Activated CD4-positive, alpha-beta T cell treated with anti-CD3 and anti-CD28 coated beads for 48 hours (primary cell): ENCODE measurements at places on chromosomes 11 and 22.
A peak's percentile ranks its signal among the peaks of the same experiment; 100 is the strongest.

- DNase-seq = peak; percentile 61
Measured at GRCh38 chr11:86955361-86956120, at the start of gene FZD4. TSS of gene FZD4 (minus strand) at chr11:86955395. CDS start at chr11:86955085, 310 bp downstream.

- peak; percentile 18 for DNase-seq
Measured at GRCh38 chr11:63680834-63681320, 423 bp upstream of the RTN3 start.

- no peak for DNase-seq
Measured at GRCh38 chr11:75135651-75136050, 15.3 kb upstream of the SLCO2B1 start.

DNA sequence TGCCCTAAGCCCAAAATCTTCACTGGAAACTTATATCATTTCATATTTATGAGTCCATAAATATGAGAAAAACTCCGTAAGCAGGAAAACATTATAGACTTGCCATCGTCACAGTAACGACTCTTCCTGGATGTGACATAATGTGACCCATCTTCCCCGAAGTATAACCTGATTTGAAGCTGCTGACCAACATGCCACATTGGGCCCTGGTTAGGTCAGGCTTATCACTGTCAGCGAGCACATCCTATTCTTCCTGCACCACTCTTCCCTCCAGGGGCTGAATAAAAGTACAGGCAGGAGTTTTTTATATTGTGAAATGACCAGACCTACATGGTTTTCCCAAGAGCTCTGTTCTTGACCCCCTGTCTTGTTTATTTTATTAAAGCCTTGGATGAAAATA is 12.1 kb upstream of the BLID start:
- no peak for DNase-seq

- peak; percentile 50 for DNase-seq
Measured at GRCh38 chr11:69718147-69718546, 14.3 kb upstream of the FGF19 start.

DNA sequence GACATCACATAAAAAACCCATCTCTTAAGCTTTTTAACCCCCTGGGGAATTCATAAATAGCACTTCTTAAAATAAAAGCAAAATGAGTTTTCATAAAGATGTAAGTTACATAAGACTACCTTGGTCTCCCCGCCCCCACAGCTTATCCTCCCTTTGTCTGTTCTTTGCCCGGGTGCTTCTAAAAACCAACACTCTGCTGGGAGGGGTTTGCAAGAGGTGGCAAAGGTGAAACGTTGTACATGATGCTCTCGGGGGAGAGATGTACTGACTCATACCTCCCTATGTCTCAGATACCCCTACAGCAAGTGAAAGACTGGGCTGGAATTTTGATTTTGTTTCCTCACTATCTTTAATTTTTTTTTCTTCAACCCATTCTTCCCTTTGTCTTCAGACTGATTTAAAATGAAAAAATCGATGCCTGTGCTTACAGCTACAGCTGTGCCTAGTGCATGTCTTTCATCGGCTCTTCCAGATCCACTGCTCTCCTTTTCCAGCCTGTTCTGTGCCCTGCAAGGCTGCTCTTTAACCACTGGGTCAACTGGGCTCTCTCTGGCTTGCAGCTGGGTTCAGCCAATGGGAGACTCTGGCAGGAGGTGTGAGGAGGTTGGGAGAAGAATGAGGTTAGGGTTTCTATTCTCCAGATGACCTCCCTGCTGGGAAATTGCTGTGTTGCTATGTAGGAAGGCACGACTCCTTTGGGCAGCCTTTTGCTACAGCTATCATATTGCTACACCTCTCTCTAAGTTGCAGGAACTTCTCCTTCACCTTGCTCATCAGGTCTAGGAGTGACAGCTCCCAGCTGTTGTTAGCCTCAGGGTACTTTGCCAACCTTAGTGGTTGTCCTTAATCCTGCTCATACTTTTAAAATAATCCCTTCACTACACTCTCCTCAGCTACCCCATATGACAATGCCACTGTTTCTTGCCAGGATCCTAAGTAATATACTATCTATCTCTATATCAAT is 266.5 kb downstream of the TENM4 start:
- no peak for DNase-seq

GRCh38 chr11:68460741-68461574 is at the start of gene PPP6R3:
TSS of gene PPP6R3 (plus strand) at chr11:68460752. CDS start at chr11:68537665, 76,913 bp downstream.
- no peak for DNase-seq

DNA sequence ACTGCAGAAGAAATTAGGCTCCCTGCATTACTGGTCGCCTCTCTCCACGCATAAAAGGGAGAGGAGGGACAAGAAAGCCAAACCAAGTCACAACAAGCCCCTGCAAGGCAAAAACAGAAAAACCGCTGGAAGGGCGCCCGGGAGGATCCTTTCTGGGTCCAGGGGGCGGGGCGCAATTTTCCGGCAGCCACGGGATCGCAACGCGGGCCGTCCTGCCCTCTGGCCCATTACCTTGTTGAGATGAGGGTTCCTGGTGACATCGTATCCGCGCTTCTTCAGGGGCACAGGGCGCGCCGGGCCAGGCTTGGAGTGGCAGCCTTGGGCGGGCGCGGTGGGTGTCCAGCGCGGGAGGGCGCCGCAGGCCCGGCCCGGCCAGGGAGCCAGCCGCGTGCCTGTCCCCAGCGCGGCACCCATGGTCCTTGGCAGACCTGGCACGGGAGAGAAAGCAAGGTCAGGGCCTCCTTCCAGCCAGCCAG is 847 bp downstream of the ME3 start:
- peak; percentile 38 for DNase-seq

DNA sequence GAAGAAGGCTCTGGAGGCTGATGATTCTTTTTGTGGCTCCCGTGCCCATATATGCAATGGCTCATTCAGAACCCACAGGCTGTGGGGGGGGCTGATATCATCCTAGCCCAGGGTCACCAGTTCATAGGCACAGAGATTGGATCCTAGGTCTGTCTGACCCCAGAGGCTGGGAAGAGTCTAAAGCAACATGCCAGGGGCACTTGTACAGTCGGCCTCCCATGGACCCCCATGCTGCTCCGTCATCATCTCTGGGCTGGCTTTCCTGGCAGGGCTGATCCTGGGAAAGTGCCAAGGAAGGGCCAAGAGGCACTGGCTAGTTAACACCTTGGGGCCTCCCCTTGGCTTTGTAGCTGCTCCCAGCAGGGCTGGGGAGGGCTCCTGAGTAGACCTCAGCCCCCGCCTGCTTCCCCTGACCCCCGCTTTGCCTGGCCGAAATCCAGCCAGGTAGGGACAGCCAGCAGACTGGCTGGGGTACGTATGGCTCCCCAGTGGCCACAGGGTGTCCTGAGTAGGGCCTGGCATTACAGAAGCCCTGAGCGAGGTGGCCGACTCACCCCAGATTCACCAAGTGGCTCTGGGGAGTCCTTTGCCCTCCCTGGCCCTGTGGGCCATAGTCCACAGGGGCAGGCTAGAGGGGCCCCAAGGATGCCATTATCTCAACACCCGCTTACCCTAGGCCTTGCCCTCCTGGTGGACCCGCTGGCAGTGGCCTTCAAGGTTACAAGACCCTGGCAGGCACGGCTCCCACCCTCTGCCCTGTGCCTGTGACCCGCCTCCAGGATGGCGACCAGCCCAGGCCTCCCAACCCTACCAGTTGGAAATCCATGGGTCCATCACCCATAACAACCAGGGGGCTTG is 22.5 kb downstream of the FADS3 start:
- no peak for DNase-seq

DNA sequence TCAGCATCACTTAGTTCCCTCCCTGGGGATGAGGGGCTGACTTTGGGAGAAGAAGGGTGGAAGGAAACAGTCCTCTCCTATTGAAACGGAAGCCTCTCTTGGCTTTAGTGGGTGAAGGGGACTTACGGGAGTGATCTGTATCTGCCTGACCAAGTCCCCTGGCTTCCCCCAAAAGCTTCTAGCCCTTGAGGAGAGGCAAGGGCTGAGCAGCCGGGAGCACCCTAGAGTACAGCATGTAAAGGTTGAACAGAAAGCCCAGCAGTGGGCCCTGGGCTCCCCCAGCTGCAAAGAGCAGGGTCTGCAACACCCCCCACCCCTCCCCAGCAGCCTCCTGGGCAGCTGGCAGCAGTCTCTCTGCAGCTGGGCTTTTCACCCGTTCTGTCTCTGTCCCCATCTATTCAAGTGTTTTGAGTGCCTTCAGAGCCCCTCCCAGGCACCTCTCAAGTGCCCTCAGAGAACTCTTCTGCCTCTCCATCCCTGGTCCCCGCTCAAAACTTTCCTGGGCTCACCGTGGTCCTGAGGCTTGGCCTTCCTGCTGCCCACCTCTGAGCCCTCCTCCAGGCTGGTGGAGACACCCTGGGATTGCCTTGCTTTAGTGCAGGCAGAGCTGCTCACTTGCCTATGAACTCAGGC is 2.7 kb downstream of the CAPN5 start:
- DNase-seq = no peak

GRCh38 chr22:46935506-46936377 is 173.3 kb downstream of the TBC1D22A start:
- DNase-seq = no peak

DNA sequence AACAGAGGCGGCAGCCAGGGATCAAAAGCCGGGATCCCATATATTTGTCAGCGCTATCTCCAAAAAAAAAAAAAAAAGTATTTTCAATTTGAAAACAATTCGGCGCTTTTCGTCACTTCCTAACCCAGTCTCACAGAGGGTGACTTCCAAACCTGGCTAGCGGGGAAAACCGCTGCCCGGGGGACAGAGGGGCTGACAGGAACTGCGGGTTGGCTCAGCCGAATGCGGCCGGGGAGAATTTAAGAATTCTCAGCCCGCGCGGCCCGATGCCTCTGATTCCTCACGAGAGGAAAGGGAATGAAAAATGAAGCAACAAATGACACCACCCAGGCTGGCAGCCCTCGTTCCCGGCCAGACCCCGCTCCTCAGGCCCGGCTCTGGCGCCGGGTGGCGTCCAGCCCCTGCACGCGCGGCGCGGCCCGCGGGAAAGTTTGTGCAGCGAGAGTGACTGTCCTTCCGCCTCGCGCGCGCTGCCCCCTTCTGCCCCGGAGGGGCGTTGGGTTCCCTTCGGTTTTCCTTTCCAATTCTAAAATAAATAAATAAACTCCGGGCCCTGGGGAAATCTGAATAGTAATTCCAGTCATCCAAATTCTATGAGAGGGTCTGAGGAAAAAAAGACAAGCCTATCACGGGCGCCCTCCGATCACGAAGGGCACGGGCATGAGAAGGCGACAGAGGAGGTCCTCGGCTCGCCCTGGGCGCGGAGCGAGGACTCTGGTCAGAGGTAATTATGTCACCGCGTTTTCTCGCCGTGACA is 4.8 kb upstream of the PAX6 start:
- no peak for DNase-seq

DNA sequence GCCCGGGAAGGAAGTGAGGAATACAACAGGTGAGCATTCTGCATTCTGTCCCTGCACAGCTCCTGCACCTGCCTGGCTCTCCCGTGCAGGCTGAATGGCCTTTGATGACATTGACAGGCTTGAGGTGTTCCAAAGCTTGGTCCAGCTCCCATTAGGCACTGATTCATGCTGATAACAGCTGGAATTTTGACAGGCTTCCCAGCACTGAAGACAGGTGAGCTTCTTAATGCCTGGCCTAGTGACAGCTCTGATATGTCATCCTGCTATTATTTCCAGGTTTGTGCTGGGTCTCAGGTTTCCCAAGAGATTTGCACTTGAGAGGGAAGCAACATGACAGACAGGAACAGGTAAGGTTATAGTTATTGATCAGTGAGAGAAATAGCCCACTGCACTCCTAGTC is 58.0 kb upstream of the MTNR1B start:
- DNase-seq = no peak

DNA sequence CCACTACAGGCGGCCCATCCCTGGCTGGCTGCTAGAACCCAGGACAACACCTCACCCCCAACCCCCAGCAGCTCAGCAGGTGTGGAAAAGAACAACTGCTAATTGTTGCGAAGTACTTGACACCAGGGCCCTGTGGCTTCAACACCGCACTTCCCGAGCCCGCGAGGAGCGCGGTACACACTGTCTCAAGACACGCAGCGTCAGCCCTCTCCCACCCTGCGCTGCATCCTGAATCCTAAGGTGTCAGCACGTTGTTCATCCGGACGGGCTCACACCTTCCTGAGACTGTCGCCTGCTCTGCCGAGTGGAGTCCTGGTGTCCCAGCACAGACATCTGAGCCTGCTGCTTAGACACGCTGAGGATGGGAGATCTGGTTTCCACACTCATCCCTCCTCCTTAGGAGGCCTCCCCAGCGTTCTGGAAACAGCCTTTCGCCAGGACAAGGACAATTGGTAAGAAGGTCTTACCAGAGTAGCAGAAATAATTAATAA is 1336.2 kb downstream of the BRD1 start:
- no peak for DNase-seq

GRCh38 chr11:43492701-43493100 is 134.0 kb downstream of the TTC17 start:
- DNase-seq = no peak

- DNase-seq = no peak
Measured at GRCh38 chr22:37063431-37064420, 12.2 kb downstream of the KCTD17 start.

GRCh38 chr11:120869516-120870011 is 154.3 kb upstream of the TBCEL start:
- no peak for DNase-seq
